ENCODE measurements at places on chromosomes 16 and 17.

DNA sequence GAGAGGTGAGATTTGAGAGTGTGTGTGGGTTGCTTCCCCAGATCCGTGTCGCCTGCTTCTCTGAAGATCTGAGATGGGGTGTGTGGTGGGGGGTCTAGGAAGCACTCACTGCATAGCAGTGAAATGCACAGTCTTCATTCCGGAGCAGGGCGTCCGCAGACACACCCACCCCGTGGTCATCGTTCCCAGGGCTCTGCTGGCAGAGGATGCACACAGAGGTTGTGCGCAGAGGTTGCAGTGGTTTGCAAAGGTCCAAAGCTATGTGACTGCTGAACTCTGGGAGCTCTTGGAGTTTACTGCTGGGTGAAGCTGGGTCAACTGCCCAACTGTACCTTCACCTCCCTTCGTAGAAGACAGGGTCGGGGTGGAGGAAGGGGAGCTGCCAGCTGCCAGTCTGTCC, 135.3 kb downstream of the SNX29 start:
- no peak for DNase-seq

- no peak for DNase-seq
These were observed 18.9 kb downstream of the SLC5A10 start for GRCh38 chr17:18970582-18971480.

DNA sequence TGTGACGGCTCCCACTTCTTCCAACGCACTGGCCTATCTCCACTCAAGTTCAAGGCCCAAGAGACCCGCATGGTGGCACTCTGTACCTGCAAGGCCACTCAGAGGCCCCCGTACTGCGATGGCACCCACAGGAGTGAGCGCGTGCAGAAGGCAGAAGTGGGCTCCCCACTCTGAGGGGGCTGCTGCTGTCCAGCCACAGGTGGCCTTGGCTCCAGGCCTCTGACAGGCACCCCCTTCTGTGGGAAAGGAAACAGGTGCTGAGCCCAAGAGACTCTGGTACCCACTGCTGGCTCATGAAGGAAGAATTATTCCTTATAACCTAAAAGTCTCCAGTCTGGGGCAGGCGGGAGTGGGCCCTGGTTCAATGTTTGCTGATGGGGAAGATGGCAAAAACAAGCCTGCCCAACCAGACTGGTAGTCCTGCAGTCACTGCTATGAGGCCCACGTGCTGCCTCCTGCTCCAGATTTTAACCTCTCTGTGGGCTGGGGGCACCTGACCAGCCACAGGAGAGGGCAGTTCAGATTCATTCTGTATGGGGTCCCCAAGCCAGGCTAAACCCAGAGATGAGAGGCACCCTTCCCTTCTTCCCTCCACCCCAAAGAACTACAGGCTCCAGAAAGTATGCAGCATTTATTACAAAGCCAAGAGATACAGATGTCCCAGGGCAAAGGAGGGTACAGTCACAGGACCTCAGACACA, 3.3 kb downstream of the CISD3 start:
- DNase-seq = no peak

DNA sequence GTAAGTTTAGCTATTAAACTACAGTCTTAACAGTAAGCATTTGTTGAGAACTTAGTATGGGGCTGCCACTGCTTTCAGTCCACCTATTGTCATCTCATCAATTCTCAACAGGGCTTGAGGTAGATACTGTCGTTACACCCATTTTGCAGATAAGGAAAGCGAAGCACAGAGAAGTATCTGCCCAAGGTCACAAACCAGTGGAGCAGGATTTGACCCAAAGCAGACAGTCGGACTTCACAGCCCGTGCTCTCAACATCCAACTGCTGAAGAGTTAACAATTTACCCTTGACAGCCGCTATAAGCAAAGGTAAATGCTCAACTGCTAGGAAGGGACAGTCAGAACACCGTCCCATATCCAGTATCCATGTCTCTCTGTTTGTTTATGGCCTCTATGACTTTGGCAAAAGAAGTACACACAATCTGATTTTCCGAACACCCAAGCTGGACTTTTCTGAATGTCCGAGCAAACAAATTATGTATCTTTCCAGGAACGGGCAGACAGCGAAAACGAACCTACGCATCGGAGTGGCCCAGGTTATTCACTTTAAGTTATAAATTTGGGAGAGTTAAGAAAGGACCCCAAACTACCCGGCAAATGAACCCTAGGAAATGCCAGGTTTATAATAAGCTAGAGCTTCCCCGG, 1.2 kb downstream of the SIAH1 start:
- no peak for DNase-seq

DNA sequence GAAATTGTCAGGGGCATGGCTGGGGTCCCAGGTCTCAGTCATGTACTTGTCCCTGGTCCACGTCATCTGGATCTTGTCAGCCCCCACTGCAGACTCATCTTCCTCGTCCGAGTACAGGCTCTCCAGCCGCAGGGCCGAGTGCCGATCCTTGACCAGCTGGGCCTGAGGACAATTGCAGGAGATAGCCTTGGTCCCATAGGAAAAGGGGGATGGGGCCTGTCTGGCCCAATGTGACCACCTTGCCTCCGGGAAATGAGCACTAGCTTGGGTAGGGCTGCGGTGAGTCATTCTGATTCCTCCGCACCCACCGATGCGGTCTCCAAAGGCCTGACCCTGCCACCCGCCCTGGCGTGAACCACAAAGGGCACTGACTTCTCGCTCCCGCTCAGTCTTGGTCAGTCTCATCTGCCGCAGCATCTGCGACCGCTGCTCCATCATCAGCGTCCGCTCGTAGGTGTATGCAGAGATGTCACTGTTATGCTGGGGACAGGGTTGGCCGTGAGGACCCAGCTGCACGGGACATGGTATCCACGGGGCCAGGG, 1.5 kb upstream of the LCAT start:
- DNase-seq = no peak

- DNase-seq = no peak
These were observed 607 bp downstream of the KATNIP start for GRCh38 chr16:27550582-27550920.

DNA sequence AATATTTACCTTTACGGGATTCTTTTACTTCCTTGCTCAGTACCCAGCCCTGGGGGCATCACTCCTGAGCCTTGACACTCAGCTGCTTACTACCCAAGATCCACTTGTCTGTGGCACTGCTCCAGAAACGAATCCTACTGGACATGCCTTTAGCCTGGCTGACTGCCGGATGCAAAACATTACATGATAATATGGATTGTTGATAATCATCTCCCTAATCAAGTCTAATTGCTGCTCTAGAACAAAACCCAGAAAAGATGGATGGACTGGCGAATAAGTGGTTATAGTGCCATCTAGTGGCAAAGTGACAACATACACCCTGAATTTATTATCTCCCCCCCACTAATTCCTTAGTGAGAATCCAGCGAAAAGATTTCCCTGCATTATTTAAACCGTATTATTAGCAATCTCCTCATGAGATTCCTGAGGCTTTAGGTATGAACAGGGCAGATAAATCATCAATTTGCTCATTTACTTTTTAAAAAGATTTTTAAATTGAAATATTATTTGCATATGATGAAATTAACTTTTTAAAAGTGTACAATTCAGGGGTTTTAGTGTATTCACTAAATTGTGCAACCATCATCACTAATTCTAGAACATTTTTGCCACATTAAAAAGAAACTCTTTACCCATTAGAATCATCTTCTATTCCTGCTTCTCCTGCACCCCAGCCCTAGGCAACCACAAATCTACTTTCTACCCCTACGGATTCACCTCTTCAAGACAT, 61.6 kb downstream of the RGS9 start:
- peak; percentile 5 for DNase-seq

GRCh38 chr17:78342449-78343186, 17.3 kb downstream of the SOCS3 start:
- DNase-seq = peak; percentile 72

- DNase-seq = no peak
These were observed 102.6 kb downstream of the N4BP1 start for GRCh38 chr16:48507391-48507790.

DNA sequence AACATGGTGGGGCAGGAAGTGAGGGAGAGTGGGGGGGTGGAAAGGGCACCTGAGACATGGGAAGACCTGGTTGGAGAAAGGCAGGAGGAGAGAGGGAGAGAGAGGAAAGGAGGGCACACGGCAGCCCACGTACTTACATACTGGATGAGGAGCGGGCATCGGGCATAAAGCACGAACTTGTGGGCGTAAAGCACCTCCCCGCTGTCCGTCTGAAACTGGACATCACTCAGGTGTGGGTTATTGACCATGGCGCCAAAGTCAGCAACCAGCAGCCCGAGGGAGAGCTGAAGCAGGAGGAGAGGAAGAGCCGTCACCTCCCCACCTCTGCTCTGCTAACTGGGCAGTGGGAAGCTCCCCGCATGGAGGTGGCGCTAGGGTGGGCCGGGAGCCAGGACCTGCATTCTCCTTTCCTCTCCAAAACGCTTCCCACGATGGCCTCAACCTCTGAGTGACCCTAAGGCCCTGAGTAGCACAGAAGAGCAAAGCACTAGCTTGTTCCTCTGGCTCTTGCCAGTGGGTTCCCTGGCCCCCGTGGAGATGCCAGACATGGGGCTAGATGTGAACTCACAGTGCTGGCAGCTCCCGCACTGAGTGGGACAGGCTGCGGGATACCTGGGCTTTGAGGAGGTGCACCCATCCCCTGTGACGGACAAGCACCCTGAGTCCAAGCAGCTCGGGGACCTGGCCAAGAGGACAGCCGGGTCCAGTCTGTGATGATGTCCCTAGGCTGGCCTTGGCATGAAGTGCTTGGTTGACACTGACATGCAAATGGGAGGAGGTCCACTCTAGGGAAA, 16.9 kb downstream of the SLX4 start:
- DNase-seq = no peak

GRCh38 chr16:84132527-84133285, 12.3 kb downstream of the HSDL1 start:
- no peak for DNase-seq

DNA sequence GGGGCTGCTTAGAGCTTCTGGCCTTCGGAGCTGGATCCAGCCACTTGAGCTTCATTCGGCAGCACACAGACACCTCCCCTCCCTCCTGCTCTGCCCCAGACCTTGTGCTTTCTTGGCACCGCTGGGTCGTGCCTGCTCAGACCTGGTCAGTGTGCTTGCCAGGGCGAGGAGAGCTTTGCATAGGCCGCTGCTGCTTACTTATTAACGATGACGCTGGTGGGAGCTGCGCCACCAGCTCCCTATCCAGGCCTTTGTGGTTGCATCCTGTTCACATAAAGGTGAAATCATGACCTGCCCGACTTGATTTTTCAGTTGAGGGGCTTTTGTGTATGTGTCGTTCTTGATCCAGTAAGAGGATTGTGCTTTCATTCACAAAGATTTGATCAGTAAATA, 101.1 kb downstream of the MSI2 start:
- DNase-seq = peak; percentile 81

DNA sequence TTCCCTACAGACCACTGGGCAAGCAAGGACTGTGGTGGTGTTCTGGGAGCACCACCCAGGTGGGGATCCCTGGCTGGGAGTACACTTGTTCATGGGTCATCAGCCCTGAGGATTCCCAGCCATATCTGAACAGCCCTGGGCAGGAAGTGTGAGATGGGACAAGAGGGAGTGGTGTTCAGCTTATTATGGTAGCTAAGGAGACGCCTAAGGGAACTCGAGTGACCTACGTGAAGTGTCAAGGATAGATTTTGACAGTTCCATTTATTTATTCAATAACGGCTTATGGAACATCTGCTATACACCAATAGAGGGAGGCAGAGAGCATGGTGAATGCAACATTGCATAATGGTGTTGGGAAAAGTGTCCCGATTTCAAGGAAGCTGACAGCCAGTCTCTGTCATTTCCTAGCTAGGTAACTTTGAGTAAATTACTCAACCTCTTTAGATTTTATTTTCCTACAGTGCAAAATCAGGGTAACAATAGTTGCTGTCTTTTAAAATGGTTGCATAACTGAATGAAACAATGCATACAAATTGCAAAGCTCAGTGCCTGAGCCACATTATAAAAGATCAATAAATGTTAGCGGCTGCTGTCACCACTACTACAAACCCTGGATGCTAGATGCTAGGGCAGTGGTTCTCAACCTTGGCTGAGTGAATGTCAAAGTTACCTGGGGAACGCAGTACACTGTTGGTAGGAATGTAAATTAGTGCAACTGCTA, 534.1 kb downstream of the GRIN2A start:
- peak; percentile 13 for DNase-seq

GRCh38 chr17:21209511-21210175, 4.3 kb downstream of the TMEM11 start:
- peak; percentile 56 for DNase-seq

GRCh38 chr16:83854420-83854819, 44.5 kb upstream of the MLYCD start:
- no peak for DNase-seq

- DNase-seq = no peak
These were observed 25.3 kb downstream of the CDH13 start for GRCh38 chr16:82651921-82652601.

GRCh38 chr16:58218786-58219185, 20.9 kb upstream of the CSNK2A2 start:
- DNase-seq = no peak

DNA sequence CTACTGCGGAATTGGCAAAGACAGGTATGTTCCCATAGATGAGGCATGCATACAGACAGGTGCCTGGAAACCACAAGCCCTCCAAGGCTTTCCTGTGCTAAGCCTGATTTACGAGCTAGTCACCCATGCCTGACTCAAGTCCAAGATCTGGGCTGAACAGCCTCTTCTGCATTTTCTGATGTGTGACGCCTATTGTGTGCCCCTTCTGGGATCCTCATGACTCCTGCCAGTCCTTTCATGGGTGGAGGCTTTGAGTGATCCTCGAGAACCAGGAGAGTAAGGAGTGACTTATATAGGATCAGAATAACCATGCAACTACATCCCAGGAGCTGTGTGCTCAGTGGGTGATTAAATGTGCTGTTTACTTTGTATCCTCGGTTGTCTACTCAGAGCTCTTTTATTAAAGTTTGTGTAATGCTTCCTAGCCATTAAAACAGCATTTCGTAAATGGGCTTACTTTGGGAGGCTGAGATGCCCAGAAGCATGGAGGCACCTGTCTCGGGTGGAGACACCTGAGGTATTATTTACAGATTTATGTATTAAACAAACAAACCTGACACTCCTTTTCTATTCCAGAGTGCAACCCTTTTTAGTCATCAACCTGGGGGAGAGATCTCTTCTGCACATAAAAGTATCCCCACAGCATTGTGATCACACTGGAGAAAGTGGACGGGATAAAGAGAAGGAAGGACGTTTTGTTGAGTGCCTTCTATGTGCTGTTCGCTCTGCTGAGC, 373.0 kb upstream of the DYNLRB2 start:
- DNase-seq = no peak

GRCh38 chr16:67548265-67549126, 13.8 kb upstream of the CTCF start:
- DNase-seq = no peak

- no peak for DNase-seq
These were observed 130.6 kb upstream of the KCNJ16 start for GRCh38 chr17:69944406-69944805.

DNA sequence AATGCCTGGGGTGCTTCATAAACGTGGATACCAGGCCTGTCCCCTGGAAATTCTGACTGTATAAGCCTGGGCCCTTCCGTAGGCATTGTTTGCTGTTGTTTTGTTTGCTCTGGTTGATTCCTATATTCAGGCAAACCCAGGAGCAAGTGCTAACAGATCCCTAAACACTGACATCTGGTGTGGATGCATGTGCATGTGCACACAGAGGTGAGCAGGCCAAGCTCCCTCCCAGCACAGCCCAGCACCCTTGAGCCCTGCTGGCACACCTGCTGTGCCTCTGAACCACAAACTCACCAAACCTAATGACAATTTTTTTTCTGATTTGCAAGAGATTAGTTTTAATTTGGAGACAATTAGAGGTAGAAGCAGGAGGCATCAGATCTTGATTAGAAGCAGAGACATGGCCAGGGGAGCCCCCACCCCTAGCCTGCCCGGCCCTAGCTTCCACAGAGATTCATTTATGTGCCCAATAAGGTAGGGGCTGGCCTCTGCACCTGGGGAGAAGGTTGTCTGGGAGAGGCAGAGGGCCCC, 40.4 kb downstream of the TMEM132E start:
- DNase-seq = no peak
